ENCODE measurements at places on chromosomes 6 and 20. TPM values are rescaled to one million over a fixed set of nuclear protein-coding genes. Genes with fewer than 3 reads are reported as not detected.
A peak's percentile ranks its signal among the peaks of the same experiment; 100 is the strongest.

MYCT1 gene
- 9.4 TPM for total RNA-seq

DNA sequence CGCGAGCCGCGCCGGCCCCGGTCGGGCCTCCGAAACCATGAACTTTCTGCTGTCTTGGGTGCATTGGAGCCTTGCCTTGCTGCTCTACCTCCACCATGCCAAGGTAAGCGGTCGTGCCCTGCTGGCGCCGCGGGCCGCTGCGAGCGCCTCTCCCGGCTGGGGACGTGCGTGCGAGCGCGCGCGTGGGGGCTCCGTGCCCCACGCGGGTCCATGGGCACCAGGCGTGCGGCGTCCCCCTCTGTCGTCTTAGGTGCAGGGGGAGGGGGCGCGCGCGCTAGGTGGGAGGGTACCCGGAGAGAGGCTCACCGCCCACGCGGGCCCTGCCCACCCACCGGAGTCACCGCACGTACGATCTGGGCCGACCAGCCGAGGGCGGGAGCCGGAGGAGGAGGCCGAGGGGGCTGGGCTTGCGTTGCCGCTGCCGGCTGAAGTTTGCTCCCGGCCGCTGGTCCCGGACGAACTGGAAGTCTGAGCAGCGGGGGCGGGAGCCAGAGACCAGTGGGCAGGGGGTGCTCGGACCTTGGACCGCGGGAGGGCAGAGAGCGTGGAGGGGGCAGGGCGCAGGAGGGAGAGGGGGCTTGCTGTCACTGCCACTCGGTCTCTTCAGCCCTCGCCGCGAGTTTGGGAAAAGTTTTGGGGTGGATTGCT is 1.3 kb downstream of the VEGFA start:
- H3K36me3 ChIP-seq, result no peaks in the 10 kb centered on the region
- H3K4me3 ChIP-seq, result peak overlapping the region; percentile 78
- H3K4me1 ChIP-seq, result peaks cover 19% of the 10 kb centered on the region

DNA sequence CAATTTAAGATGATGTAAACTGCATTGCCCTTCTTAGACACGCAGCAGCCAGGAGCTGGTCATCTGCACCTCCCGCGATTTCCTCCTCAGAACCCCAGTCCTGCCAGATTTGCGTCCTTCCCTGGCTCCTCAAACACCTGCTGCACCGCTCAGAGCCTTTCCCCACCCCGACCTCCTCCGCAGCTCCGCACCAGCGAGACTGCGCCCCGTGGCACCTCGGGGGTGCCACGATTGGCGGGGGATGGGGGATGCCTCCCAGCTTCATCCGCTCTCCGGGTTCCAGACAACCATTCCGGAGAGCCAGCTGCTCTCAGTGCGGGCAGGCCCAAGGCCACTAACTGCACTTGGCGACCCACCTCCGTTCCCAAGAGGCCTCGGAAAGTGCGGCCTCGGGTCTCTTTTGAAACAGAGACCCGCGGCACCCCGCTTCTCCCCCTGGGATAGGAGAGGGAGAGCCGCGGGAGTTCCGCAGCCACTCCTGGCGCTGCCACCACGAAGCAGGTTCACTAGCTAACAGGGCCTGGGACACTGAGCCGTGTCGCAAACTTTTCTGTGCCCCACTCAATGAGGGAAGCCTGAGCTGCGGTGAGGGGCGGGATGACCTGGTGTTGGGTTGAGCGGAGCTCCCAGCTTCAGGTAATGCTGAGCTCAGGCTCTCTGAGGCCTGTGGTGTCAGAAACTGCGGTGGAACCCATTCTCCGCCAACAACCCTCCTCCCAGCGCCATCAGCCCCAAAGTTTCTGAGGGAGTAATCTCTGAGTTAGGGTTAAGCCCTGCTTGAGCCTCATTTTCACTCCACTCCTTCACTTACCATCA is 7.3 kb upstream of the TFAP2A start:
- DNase-seq, result no peak
- H3K36me3 ChIP-seq, result no peaks in the 10 kb centered on the region
- H3K4me3 ChIP-seq, result no peak overlapping the region

GRCh38 chr6:142474531-142475289 is 172.9 kb downstream of the ADGRG6 start:
- H3K36me3 ChIP-seq, result no peaks in the 10 kb centered on the region
- no peaks in the 10 kb centered on the region for H3K27me3 ChIP-seq
- no peak overlapping the region for H3K4me3 ChIP-seq
- H3K27ac ChIP-seq, result no peak overlapping the region

DNA sequence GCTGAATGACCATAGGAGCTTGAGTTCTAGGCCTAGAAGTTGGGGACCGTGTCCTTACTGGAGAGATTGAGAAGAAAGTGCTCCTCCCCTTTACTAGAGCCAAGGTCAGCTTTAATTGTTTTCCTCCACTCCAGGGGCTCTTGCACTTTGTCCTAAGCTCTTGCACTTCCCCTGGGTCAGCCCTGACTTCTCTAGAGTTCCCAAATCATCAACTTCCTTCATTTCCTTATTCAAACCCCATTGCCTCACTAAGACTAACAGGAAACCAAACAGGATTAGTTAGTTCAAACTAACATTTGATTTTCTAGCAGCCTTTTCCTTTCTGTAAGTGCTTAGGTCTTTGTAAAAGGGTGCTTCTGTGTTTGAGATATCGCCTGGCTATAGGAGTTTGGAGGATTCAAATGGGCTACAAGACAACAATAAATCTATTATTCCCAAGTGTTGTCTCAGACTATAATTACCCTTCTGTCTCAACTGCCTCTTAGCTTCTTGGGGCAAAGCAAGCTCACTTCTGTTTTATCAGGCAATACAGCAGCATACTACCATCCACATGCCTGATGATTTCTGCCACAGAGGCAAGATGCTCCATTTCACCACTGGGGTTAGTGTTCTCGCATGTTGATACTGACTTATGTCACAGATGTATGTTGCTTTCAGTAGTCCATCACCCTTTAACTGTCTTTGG is 12.8 kb upstream of the DTNBP1 start:
- DNase-seq, result no peak
- H3K27ac ChIP-seq, result no peak overlapping the region
- H3K4me1 ChIP-seq, result no peaks in the 10 kb centered on the region
- no peak overlapping the region for H3K4me3 ChIP-seq
- no peaks in the 10 kb centered on the region for H3K36me3 ChIP-seq

GRCh38 chr6:142700671-142701312 is 244.2 kb downstream of the HIVEP2 start:
- H3K4me3 ChIP-seq, result no peak overlapping the region
- no peak overlapping the region for H3K27ac ChIP-seq
- no peaks in the 10 kb centered on the region for H3K36me3 ChIP-seq
- H3K4me1 ChIP-seq, result peaks cover 12% of the 10 kb centered on the region

GRCh38 chr6:1595271-1596087 is 14.2 kb upstream of the FOXC1 start:
- H3K27me3 ChIP-seq, result no peaks in the 10 kb centered on the region
- H3K36me3 ChIP-seq, result no peaks in the 10 kb centered on the region
- no peaks in the 10 kb centered on the region for H3K4me1 ChIP-seq

- DNase-seq, result no peak
- H3K4me1 ChIP-seq, result no peaks in the 10 kb centered on the region
- H3K27me3 ChIP-seq, result no peaks in the 10 kb centered on the region
- no peaks in the 10 kb centered on the region for H3K36me3 ChIP-seq
- no peak overlapping the region for H3K4me3 ChIP-seq
Measured at GRCh38 chr6:25456249-25457040, 177.3 kb downstream of the CARMIL1 start.

- DNase-seq, result no peak
- H3K27me3 ChIP-seq, result no peaks in the 10 kb centered on the region
- H3K27ac ChIP-seq, result no peak overlapping the region
Measured at GRCh38 chr6:88585276-88585692, 378.1 kb downstream of the RNGTT start.

- no peak for DNase-seq
- H3K4me3 ChIP-seq, result no peak overlapping the region
- no peaks in the 10 kb centered on the region for H3K27me3 ChIP-seq
- H3K36me3 ChIP-seq, result no peaks in the 10 kb centered on the region
- peaks cover 9% of the 10 kb centered on the region for H3K4me1 ChIP-seq
- no peak overlapping the region for H3K27ac ChIP-seq
Measured at GRCh38 chr6:53707108-53707897, 41.7 kb upstream of the KLHL31 start.
